Fibroblast of skin of back (primary cell): ENCODE measurements at places on chromosomes 12 and 14.

DNA sequence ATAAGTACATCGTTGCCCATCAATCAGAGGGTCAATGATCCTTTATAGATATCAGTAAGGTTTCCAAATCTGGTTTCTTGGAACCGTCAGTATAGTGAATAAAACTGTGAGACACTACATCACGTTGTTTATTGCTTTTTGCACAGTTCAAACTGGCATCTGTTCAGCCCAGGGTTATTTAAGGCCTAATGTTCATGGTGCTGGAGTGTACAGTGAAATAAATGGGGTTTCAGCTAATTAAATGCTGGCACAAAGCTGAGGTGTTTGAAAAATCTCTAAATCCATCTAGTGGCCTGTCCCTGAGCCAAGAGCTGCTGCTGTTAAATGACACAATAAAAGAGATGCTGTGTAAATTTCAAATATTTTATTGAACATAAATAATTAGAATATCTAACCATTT, 69.9 kb downstream of the RPS29 start:
- no peak for DNase-seq

GRCh38 chr14:70036665-70037064, 152.1 kb downstream of the SLC8A3 start:
- no peak for DNase-seq

DNA sequence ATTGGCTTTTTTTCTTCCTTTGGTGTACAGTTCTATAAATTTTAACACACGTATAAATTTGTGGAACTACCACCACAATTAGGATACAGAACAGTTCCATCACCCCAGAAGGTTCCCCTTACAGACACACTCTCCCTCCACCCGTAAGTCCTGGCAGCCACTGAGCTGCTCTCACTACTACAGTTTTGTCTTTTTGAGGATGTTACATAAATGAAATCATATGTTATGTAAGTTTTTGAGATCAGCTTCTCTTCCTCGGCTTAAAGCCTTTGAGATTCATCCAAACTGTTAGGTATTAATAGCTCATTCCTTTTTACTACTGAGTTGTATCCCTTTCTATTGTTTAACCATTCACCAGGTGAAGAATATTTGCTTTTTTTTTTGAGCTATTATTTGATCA, 74.3 kb upstream of the SLC24A4 start:
- DNase-seq = no peak

DNA sequence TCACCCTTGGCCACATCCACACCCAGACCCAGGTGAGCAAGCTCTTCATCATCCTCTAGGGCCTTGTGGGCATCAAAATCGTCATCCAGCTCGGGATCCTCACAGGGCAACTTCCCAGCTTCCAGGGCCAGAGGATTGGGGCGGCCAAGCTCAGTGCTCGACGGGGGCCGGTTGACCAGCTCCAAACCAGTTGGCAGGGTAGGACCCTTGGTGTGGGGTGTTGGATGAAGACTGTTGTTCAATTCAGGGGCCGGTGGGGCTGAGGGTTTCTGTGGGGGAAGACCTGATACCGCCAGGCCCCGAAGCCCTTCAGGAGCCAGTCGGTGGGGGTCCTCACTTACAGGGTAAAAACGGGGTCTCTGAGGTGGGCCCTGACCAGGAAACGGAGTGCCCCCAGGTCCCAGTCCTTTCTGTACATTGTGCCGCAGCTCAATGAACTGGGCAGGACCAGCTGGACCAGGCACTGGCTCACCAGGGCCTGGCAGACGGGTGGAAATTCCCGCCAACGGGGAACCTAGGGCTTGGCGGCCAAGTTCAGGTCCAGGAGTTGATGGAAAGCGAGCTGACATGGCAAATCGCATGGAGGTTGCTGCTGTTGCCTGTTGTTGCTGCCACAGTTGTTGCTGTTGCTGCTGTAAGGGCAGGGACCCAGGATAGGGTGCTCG, 19.8 kb upstream of the PRKAG1 start:
- DNase-seq = no peak

DNA sequence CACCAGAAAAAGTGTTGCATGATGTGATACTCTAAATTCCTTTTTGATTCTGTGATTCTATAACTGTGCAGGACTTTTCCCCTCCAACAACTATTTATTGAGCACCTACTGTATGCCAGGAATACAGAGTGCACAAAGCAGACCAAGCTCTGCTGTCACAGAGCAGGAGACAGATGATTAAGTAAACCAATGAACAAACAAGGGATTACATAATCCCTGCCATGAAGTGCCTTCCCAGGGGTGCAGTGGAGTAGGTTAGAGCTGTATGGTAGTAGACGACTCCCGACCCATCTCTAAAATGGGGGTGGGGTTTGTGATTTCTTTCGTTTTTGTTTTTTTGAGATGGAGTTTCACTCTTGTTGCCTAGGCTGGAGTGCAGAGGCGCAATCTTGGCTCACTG, 213.9 kb downstream of the TBX5 start:
- no peak for DNase-seq

DNA sequence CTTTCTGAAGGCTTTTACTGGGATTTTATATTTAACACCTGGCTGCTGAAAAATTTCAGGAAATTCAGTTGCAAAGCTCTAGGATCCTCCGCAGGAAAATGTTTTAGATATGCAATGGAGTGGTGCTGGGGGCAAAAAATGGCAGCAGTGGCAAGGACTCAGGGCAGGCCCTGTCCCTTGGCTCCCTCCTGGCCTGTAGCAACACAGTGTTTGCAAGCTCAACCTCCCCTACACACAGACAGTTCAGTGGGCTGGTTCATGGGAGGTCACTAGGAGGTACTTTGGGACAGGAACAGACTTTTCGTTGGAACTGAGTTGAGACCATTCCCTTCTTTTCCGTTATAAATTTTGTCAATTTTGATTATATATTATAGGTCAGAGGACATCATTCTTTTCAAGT, 270.4 kb downstream of the ADAMTS20 start:
- no peak for DNase-seq

- DNase-seq = no peak
Measured at GRCh38 chr14:90499121-90499520, 102.3 kb downstream of the CALM1 start.

- DNase-seq = peak; percentile 20
Measured at GRCh38 chr12:12877781-12878455, 13.4 kb upstream of the GPRC5A start.

- DNase-seq = peak; percentile 98
Measured at GRCh38 chr14:94100847-94101246, 9.7 kb upstream of the IFI27 start.

- no peak for DNase-seq
Measured at GRCh38 chr14:83395321-83395720, 1861.7 kb upstream of the SEL1L start.

DNA sequence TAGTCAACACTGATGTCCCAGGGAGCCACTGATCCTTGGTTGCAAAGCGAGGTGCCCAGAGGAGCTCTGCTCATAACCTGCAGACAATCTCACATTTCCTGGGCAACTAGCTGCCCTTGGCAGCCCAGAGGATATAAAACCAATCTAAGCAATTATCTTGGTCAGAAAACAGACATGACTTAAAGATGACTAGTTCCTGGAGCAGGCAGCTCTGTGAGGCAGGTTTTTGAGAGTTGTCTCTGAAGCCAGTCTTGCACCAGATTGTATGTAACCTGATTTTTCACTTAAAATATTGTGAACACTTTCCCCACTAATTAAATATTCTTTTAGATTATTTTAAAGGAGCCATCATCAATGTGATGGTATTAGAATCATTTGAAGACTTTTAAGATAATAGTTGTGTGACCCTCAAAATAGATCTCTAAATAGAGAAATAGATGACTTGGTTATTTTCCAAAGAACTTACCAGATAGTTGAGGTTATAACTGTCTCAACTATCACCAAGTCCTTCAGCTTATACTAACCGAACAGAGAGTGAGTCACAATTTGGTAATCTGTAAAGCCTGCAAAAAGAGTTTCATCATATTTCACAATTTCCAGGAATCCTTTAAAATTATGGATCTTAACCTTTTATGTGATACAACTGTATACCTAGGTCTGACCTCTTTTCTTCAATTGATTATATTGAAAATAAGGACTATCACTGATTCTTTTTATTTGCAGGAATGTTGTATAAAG, 75.9 kb downstream of the LIN7A start:
- DNase-seq = peak; percentile 61

DNA sequence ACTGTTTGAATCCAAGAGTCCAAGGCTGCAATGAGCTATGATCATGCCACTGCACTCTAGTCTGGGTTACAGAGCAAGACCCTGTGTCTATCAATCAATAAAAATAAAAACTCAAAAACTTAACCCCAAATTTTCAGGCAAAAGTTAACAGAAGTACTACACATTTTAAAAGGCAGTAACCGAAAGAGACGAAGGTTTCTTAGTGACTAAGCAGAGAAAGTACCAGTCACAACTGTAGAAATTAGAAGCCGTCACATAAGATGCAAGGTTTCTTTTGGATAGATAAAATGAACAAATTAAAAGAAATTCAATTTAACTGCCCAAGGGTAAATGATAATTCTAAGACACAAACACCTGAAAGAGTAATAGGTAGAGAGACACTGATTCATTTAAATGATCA, 103.5 kb downstream of the MED13L start:
- no peak for DNase-seq

GRCh38 chr12:108681317-108681716, 47.6 kb upstream of the SELPLG start:
- DNase-seq = no peak

DNA sequence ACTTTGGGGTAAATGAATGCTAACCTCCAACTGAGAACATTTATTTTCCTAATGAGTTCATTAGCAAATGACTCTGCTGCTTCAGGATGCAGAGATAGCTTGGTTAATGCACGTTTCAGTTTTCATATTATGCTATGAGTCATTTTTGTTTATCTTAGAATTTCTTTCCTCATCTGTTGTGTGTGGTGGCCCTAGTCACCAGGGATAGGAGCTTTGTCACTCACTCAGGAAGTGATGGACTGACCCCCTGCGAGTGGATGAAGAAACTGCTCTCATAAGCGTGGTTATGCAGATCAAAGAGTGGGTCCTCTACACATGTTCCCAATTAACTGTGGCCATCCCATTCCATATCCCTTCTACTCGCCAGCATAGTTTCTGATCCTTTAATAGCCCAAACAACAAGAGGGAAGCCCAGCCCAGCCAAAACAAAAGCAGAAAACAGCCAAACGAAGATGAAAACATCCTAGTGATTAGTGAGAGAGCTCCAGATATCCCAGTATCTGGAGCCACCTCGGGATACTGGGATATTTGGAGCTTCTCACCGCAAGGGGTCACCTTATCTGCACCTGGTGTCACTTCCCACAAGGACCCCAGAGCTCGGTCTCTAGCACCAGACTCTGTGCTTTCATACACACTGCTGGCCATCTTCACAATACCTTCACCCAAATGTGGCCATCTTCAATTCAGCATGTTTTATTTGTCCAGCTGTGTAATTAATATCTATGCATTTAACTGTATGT, 8.6 kb downstream of the TC2N start:
- DNase-seq = peak; percentile 91

- no peak for DNase-seq
Measured at GRCh38 chr12:98022961-98023360, 492.4 kb upstream of the TMPO start.

DNA sequence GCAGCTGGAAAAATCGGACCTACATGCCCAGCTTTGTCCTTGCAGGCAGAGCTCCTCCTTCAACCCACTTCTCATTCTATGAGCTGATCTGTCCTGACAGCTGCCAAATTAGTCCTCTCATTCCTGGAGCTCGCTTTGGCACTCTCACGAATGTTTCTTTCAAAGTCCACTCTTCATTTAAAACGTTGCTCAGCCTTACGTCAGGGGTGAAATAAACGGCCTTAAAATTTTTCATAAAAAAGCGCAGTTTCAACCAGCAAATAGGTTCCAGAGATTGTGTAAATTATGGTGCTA, 120.9 kb upstream of the HIF1A start:
- DNase-seq = no peak

- no peak for DNase-seq
Measured at GRCh38 chr14:49218436-49219092, 367.6 kb downstream of the RPS29 start.

GRCh38 chr14:72254937-72255472, 322.8 kb downstream of the RGS6 start:
- no peak for DNase-seq

DNA sequence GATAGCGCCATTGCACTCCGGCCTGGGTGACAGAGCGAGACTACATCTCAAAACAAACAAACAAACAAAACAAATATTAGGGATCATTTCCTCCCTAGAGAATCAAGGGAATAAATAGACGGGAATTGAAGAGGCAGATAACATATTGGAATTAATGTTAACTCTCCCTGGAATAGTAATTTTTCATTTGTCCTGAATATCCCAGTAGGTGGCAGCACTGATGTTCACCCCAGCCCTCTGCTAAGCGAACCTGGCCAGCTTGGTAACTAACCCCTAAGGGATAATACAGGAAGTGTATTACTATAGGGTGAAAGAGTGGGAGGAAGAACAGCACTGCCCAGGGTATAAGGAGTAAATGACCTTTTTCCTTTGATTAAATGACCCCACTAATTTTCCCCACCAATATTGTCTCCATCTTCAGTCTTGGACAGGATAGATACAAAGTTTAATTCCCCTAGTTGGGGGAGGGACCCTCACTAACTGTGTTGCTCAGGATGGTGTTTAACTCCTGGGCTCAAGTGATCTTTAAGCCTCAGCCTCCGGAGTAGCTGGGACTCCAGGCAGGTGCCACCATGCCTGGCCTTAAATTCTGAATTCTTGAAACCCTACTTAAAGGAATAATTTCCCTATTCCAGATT, 40.5 kb downstream of the SLC2A14 start:
- peak; percentile 68 for DNase-seq

DNA sequence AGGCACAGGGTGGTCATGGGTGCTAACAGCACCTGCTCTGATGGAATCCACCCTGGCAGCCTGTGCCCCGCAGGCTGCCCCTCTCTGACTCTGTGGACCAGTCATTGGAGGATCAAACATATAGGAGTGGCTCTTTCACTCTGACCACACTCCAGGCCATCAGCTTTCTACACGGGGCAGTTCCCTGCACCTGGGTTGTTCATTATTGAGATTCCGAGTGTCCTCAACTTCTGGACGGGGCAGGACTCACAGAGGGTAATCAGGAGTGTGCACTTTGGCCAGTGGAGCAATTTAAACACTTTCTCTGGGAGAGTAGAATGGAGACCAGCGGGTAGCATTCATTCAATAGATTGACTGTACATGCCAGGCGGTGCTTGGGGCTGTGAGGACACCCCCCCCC, 94.8 kb downstream of the NINJ2 start:
- no peak for DNase-seq

DNA sequence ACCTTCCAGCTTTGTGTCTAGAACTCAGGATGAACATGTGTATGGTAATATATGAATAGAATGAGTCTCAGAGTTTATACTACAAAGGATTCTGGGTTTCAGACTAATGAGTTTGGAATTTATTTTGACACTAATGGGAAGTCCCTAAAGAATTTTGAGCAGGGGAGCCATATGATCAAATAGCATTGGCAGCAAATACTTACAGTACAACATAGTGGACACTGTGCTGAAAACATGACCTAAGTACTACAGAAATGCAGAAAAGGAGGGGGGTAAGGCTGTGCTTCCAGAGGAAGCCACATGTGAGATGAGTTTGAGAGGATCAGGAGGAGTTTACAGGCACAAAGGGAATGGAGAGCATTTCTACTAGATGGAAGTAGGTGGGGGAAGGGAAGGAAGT, 225.8 kb downstream of the C12orf42 start:
- peak; percentile 4 for DNase-seq

GRCh38 chr12:21324551-21324950, 10.2 kb downstream of the SLCO1A2 start:
- DNase-seq = no peak
